Stimulated activated CD8-positive, alpha-beta memory T cell treated with anti-CD3 and anti-CD28 coated beads, Interleukin-15, amount 100 ng/mL, for 4 hours (primary cell): ENCODE measurements at places on chromosomes 5 and 9.

DNA sequence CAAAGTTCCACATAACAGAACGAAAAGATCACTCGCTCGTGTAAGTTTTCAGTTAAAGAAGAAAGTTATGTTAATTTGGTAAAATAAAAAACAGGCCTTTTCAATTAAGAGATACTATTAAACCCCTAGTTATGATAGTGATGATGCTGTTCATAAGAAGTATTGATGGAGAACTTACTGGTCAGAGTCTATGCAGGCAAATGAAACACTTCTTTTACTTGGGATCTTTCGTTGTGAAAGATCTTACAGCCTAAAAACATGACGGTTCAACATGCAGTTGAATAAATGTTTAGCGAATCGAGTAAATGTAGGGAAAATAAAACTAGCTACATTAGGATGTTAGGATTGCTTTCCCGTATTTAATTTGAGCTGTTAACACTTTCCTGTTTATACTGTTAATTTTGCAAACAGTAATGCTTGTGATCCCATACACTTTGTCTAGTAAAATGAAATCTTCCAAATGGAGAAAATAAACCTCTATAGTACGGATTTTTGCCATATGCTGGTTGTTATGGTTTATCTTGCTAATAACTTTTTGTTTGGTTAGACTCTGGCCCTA lies 2.0 kb downstream of the RHOBTB3 start:
- no peak for DNase-seq

DNA sequence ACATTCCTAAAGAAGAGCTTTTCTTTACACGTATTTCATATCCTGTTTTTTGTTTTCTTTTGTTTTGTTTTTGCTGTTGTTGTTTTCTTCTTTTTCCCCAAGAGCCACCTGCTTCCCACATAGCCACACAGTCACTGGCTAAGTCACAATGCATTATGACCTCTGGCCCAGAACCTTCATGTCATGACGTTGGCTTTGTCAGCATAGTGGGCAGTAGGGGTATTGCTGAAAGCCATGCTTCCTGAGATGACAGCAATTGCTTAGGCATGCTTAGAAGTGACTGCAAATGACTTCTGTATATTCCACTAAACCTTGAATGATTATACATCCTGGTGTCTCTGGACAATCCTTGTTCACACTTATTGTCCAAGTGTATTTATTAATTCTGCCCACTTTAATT lies 375.8 kb downstream of the TAF11L14 start:
- no peak for DNase-seq

DNA sequence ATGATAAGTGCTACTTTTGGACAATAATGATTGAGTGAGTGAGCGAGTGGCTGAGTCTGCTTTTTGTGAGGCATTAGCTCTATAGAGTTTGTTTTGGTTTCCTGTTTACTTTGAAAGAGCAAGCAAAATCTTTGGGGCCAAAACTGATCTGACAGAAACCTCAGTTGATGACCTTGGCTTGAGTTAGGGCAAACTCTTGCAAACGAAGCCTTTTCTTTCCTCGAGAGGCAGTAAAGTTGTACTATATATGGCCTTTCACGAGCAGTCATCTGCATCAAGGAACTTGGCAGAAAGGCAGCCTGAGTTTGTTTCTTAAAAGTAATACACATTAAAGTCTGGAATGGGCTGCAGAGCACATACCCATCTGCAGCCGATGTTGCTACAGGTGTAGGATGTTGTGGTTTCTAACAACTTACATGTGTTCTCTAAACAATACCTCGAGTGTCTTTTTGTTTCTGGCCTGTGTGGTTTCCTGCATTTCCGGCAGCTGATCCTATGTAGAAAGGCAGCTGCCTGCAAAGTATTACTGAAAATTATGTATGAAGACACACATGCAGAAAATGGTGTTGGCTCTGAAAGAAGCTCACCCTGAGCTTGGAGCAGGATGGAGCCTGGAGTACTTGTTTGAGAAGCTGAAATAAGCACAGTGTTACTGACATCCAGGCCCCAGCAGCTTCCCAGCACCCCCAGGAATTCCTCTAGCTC lies 60.8 kb downstream of the FOXD1 start:
- no peak for DNase-seq

DNA sequence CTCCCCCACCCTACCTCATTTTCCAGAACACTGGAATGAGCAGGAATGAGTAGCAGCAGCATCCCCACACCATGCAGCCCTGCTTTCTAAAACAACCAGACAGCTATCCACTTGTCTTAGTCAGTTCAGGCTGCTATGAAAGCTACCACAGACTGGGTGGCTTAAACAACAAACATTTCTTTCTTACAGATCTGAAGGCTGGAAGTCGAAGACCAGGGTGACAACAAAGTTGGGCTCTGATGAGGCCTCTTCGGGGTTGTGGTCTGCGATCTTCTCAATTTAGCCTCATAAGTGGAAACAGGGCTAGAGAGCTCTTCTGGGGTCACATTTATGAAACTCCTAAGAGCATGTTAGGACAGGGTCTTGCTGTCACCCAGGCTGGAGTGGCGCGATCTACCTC lies 38.9 kb downstream of the LPAR1 start:
- no peak for DNase-seq

GRCh38 chr5:59069438-59070079 lies 486.7 kb downstream of the RAB3C start:
- DNase-seq, result no peak

GRCh38 chr9:32442433-32442832 lies 58.0 kb downstream of the ACO1 start:
- DNase-seq, result no peak

GRCh38 chr5:10354048-10354872 lies 765 bp downstream of the MARCHF6 start:
- DNase-seq, result peak; percentile 18

- DNase-seq, result no peak
Observed at GRCh38 chr5:76787237-76787636, 31.6 kb upstream of the F2RL1 start.

DNA sequence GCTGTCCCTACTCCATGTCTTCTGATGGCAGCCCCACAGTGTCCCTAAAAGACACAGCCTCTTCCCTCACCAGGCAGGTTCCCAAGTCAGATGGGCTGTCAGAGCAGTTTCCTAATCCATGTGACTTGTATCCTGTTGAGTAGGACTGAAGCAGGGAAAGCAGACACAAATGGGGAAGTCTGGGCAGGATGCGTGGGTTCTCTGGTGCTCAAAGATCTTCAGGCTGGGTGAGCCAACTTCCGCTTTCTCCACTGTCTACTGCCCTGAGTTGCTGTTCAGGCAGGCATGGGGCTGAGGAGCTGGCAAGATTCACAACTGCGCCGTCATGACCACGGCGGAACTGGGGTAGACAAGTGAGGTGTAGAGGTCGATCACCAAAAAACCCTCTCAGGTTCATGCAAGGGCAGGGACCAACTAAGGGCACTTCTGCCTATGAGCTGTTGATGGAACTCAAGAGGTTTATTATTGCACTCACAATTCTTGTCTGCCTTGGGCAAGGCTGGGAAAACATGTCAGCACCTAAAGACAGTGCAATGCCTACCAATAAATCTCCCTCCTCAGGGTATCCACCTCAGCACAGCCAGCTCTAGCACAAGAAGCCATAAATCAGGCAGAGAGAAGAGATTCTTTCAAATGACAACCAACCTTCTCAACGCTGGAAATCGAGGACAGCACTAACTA lies 83.4 kb downstream of the RAPGEF1 start:
- DNase-seq, result peak; percentile 60

GRCh38 chr5:40413743-40414142 lies 266.0 kb upstream of the PTGER4 start:
- DNase-seq, result no peak

GRCh38 chr9:93376411-93376810 lies 75.1 kb upstream of the FAM120A start:
- no peak for DNase-seq

DNA sequence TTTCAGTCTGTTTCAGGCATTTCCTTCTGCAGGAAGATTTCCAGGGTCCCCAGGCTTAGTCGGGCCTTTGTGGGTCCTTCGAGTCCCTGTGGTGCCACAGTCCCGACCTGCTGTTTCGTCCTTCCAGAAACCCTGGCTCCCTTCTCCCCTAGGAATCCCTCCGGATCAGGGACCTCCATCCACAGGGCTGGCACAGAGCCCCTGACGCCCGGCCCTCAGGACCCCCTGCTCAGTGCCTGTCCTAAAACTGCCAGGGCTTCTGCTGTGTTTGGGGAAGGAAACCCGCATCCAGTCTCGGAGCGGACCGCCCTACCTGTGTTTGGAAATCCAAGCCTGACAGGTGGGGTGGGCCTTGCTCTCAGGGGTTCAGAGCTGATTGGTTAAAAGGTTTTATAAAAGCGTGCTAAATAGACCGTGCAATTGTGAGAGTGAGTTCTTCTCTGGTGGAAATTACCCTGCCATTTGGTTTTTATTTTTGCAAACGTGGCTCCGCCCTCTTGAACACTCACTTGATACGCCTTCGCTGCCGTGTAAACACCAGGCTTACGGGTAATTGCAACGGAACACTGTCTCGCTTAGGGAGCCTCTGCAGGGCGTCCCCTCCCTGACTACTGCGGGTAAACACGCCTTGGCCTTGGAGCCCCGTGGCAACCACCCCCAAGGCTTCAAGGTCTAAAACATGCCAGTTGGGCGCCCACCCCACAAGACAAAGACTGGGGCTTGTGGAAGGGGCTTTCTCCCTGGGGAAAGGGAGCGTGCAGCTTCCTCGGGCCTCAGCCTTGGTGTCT lies 121.2 kb downstream of the PHF2 start:
- no peak for DNase-seq

- DNase-seq, result no peak
Observed at GRCh38 chr9:136823136-136824046, 15.6 kb downstream of the RABL6 start.

GRCh38 chr9:16143947-16144890 lies 591.4 kb downstream of the CCDC171 start:
- no peak for DNase-seq

DNA sequence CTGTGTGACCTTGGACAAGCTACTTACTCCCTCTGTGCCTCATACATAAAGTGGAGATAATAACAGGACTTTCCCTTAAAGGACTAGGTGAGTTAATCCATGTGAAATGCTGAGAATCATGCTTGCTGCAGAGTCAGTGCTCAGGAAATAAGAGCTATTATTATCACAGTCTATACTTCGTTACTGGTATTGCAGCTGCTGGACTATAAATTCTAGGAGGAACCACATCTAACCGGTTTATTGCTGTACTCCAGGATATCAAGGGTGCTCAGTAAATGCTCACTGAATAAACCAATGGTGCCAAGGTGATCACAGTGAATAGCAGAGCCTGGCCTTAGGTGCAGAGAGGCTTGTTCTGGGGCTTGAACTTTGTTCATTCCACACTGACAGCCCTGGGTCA lies 69.3 kb downstream of the HSPA4 start:
- no peak for DNase-seq

DNA sequence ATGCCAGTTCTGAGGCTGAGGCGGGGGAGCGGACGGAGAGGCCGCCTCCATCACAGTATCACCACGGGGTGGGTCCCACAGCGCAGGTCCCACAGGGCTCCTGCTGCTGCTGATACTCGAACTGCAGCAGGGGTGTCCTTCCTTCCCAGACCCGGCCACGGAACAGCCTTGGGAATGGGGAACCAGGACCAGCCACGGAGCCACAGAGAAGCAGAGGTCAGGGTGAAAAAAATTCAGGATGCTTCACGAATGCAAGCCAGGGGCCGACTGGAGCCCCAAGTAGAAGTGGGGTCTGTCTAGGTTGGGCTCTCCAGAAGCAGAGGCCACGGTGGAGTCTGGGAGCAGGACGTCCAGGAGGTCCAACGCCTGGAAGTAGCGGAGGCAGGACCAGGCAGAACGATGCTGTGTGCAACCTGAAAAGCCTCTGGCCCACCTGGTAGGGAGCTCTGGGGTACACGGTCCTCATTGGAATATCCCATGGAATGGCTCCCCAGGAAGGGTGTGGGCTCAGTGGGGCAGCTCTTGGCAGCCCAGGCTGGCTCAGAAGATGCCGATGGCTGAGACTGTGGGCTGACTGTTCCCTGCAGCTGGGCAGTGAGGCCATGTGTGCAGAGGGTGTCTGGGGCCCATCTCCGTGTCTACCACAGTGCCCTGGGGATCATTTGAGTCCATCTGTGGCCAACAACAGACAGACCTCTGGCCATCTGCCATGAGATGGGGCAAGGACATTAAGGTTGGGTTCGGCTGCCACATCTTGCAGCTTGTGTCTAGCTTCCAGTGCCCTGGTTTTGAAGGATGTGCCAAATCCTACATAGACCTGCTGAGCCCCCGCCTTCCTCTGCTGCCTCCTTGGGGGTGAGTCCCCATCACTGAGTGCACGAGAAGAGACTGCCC lies 66.9 kb upstream of the FCN1 start:
- no peak for DNase-seq

DNA sequence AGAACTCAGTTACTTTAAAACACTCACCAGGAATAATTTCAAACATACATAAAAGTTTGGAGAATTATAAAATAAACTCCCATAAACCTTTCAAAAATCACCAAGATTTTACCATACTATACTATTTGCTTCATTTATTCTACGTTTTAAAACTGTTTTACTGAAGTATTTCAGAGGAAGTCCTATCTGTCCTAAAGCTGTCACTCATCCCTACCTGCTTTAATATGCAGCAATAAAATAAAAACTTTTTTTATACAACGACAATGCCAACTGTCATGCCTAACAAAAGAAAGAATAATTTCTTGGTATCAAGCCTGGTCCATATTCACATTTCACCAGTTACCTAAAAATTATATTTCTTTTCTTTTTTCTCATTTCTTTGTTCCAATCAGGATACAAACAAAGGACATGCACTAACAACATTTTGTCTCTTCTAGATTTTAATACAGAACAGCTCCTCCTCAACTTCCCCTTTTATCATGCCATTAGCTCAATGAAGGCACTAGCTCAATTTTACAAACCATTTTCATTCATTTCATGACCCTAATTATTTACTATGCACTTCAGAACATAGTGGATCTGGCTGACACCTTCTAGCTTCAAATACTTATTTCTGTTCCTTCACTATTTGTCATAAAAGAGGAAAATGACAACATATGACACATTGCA lies 135.2 kb downstream of the GNAQ start:
- DNase-seq, result no peak

DNA sequence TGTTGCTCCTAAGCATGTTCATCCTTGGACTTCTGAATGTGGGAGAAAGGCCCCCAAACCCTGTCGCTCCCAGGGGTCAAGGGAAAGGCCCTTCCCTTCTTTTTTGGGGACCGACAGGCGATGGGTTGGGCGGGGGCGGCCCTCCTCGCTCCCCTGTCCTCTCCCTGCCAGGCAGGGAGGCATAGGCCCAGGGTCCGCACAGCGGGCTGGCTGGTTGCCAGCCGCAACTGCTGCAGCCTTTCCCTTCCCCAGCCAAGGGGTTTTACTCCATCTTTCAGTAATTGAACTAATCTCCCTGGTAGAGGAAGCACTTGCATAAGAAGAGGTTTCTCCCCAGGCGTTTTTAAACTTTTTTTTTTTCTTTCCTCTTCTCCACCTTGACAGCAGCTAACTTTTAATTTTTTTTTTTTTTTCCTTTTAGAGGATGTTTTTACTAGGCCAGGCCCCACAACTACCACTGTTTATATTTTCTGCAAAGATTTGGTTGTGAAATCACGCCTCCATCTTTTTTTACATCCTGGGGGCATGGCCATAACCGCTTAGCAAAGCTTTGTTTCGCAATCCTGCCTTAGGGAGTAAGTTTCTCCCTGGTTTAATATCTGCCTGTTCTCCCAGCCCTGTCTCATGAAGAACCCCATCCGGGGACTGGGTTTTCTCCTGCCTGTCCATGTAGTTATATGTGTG lies 216.9 kb upstream of the ZNF608 start:
- no peak for DNase-seq

- no peak for DNase-seq
Observed at GRCh38 chr9:30670805-30671562, 1713.5 kb upstream of the ACO1 start.

- no peak for DNase-seq
Observed at GRCh38 chr9:32378496-32378895, 5.9 kb upstream of the ACO1 start.
